HT-29 (cell line): ENCODE measurements at places on chromosomes 4 and X.

- DNase-seq, result no peak
These were observed 1.8 kb upstream of the OTUD4 start for GRCh38 chr4:145182222-145182621.

GRCh38 chrX:151765026-151765425, 30.5 kb downstream of the CNGA2 start:
- DNase-seq, result no peak

GRCh38 chrX:38273453-38273852, 52.8 kb upstream of the SRPX start:
- DNase-seq, result no peak

GRCh38 chr4:78845472-78845871, 69.3 kb downstream of the BMP2K start:
- DNase-seq, result no peak

GRCh38 chr4:81747242-81747930, 275.7 kb upstream of the RASGEF1B start:
- DNase-seq, result peak; percentile 3

DNA sequence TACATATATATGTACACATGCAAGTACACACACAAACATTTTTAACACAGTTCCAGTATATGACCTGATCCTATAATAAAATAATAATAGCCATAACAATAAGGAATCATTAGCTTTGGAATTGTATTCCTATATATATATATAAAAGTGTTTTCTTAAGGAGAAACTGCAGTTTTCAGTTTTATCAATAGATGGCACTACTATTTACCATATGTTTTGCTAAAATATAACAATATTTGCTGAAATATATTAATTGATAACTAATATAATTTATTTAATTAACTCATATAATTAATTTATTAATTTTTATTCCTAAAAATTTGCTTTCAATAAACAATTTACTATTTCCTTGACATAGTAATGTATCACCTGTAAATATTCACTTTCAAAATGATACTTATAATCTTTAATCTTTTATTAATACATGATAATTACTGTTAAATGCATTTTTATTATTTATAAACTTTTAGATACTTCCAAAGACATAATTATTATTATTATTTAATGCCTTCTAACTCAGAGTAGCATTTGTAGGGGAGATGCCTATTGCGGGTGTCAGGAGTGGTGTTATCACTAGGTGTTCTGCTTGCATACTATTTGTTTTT, 599.5 kb downstream of the FSTL5 start:
- DNase-seq, result peak; percentile 7

DNA sequence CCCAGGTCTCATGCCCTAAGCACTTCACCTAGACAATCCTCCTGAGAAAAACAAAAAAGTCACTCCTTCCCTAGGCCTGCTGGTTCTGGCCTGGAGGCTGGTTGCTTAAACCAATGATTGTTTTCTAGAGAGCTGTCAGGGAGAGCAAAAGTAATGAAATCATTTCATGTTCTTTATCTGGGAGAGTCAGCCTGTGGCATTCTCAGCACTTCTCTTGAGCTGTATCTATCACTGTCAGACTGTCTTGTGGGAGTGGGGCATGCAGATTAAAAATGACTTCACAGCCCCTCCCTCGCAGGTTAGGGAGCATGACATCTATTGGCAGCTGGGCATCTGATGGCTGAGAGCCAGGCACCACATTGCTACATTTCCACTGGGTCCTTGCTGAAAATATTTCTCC, 20.4 kb upstream of the TMEM154 start:
- DNase-seq, result no peak

DNA sequence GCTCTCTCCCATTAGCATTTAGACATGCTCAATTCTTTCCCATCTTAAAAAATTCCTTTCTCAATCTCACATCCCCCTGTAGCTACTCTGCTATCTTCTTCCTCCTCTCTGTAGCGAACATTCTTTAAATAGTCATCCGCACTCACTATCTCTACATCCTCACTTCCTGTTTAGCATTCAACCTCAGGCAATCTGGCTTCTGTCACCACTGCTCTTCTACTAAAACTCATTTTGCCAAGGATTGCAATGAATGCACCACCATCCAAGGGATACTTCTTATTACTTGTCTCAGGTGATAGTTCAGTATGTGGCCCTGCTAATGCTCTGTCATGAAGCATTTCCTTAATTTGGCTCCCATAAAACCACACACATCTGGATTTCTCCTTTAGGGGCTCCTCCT, 10.9 kb upstream of the TET2 start:
- DNase-seq, result no peak

GRCh38 chr4:153248641-153249198, 44.5 kb downstream of the TRIM2 start:
- no peak for DNase-seq

DNA sequence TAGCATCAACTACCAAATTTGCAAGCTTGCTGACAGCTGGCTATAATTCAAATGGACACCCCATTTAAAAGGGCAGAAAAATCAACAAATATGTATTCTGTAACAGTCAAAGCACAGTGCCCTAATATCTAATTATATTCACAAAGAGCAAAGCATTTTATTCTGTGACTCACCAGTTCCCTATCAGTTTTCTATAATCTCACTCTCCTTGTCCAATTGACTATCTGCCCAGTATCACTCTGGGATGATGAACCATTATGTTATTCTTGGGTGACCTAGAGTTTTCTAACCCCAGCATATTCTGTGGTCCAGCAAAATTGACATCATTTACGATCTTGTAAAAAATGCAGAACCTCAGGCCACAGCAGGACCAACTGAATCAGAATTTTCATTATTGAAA, 82.0 kb upstream of the FREM3 start:
- no peak for DNase-seq

DNA sequence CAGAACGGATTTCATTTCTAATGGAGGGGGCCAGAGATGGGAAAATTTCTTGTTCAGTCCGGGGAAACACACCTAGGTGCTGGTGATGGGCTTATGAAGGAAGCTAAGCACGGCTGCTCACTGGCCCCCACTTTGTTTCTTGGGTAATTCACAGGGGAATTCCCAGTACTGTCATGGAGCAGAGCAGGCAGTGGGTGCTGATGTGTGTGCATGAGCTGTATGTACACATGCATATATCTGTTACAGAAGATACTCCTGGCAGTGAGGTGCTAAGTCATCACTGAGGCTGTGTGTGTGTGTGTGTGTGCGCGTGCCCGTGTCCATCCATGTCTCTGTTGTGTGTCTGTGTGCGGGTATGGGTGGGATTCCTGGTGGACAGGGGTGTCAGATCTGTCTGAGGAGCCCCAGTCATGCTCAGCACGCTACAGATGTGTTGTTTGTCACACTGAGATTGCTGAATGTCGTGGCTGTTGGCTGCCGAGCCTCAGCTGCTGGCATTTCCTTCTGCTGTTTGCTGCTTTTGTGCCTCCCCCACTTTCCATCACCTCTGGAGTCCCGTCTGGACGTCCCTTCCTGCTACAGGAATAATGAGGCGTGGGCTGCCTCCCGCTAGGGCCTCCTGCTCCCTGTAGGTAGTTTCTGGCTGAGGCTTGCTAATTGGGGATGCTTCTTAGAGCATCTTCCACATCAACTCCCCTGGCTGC, 53.3 kb downstream of the JADE1 start:
- DNase-seq, result peak; percentile 3

GRCh38 chr4:104571341-104571740, 76.6 kb upstream of the CXXC4 start:
- no peak for DNase-seq

- DNase-seq, result no peak
These were observed 819.1 kb upstream of the EPHA5 start for GRCh38 chr4:66489370-66489769.

DNA sequence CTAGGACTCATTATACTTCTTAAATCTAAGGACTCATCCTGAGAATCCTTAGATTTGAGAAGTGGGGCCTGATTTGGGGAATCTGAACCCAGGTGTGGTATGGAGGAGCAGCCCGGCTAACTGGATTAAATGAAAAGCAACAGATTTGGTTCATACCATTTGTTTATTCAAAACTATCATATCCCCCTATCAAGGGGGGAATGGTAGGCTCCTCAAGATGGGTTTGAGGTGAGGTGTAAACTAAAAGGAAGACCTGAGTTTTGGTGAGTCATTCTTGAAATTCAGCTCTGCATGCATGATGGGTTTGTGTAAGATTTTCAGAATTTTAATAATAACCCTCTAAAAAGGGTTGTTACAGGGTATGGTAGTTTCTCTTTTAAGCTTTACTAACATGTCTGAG, 53.4 kb downstream of the CASP6 start:
- no peak for DNase-seq

- peak; percentile 22 for DNase-seq
These were observed 156.6 kb upstream of the CTSO start for GRCh38 chr4:156109943-156110900.

- DNase-seq, result peak; percentile 5
These were observed 1508.1 kb downstream of the TECRL start for GRCh38 chr4:62901101-62901500.

DNA sequence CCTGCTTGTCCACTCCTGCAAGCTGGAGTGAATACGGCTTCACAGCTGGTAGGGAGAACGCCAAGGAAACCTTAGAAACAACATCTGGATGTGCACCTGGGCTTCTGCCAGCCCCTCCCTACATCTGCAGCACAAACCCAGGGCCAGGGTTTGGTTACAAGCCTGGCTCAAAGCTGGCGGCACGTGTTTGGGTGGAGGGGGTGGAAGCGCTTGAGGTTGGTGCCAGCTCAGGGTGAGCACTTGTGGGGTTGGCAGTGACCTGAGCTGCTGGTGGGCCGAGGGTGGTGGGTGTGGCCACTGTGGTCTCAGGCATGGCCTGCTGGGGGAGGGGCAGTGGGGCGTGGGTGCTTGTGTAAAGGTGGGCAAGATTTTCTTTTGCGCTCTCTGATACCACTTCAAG, 15.6 kb downstream of the ELF4 start:
- no peak for DNase-seq

- DNase-seq, result no peak
These were observed 780.2 kb downstream of the FAM133A start for GRCh38 chrX:94454159-94454558.
